ENCODE measurements at places on chromosomes 13 and 19.

GRCh38 chr19:8697671-8698432 is 743 bp downstream of the ACTL9 start:
- no peak for DNase-seq

DNA sequence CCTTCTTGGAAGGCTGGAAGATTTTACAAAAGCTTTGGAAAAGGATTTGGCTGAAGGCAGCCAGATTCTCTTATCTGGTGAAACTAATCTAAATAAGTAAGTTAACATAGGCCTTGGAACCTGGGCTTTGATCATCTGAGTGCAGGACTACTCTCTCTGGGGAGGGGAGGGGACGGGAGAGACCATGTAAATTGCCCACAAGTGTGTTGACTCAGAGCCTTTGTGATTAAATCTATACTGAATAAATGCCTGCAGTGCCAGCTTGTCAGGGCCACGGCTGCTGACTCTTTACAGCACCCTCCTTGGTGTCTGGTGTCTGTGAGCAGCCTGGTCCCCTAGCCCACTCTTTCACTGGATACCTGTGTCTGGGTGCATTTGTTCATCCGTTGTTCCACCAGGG is 251.4 kb downstream of the ITGBL1 start:
- no peak for DNase-seq

- no peak for DNase-seq
These were observed 468.0 kb downstream of the TSHZ3 start for GRCh38 chr19:30881281-30881680.

DNA sequence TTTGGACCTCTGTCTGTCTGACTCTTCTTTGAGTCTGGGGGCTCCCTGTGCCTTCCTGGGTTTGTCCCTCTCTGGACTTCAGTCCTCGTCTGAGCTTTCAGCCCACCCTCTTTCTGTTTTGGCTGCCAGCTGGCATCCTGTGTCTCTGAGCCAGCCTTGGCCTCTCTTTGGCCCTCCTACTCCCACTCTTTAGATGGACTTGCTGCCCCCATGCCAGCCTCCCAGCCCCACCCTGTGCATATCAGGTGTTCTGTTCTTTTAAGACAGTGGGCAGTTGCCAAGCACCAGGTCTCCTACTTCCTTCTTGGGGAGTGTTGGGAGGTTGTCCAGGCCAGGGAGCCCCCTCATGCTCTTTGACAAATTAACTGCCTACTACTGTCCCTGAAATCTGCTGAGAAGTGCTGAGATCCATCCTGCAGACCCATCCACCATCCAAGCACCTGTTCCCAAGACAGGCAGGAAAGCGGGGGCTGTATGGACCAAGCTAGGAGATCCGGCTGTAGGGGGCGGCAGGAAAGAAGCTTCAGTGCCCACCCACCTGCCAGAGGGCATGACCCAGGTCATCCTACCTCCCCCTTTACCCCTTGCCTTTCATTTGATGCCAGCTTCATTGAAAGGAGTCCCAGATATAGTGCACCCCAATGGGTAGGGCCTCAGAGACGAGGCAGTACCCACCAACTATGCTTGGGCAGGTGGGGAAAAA is 9.6 kb downstream of the CIC start:
- DNase-seq: no peak

GRCh38 chr19:46674416-46675178 is 13.6 kb upstream of the DACT3 start:
- DNase-seq: no peak

Data from CD4-positive, alpha-beta T cell treated with Interleukin-17A for 1 hour (primary cell).